ENCODE measurements at places on chromosomes 4 and X. TPM values are rescaled to one million over a fixed set of nuclear protein-coding genes. Genes with fewer than 3 reads are reported as not detected.

DNA sequence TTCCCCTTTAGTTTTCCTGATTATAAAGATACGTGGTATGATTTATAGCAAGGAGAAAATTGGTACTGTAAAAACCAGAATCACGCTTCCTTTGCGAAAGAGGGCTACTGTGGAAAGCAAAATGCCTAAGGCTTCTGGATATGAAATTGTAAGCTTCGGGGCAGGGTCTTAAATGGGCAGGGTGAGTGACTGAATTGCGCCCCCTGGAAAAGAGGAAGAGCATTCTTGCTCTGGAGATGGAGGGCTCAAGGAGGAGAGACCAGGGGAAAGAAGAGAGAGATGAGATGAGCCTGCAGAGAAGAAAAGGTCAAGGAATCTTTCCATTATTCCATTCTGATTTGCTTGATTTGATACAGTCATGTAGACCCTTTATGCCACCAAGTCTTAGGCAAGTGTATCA lies 13.1 kb upstream of the ETNPPL start:
- no peak for DNase-seq

DNA sequence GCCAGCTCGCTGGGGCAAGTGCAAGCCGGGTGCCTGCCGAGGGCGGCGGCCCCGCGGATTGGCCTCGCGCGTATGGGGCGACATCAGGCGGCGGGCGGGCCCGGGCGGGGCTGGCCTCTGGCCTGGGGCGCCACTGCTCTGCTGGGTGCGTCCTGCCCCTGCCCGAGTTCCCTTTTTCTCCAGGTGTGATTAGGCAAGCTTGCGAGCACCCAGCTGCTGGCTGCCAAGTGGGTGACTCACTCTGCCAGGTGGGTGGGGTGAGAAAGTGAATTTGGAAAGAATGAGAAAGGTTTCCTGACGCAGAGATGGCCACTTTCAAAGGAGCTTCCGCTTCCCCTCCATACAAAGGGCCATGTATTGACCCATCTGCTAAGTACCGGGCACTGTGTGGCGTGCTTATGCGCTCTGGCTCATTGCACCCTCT lies 32.5 kb downstream of the FGFBP1 start:
- DNase-seq = no peak

DNA sequence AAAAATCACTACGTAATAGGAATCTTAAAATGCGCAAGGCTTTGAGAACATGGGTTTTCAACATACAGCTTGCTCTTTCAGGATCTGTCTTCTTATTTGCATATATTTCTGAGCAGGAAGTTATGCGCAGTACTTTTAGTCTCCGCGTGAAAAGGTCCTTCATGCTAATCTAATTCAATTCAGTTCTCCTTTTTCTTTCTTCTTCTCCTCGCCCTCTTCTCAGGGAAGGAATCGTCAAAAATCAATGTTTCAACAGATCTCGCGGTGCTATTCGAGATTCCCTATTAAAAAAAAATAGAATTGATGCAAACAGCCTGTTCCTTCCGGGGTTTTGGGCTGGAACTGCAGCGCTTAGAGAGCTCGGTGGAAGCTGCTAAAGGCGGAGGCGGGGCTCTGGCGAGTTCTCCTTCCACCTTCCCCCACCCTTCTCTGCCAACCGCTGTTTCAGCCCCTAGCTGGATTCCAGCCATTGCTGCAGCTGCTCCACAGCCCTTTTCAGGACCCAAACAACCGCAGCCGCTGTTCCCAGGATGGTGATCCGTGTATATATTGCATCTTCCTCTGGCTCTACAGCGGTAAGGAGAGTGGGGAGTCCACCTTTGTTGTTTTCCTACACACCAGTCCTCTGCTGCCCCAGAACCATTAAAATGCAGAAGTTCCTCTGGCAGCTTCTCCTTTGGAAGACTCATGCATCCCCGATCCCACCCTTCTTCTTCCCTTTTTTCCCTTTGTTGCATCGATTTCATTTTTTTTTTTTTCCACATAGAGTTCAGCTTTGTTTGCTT lies at the start of the genes HMGN5 and SH3BGRL:
Gene HMGN5 (minus strand): TSS at position 243 of the 785 bp plus-strand sequence. CDS start 80,364 bp downstream, outside the sequence.
Gene SH3BGRL (plus strand): TSS at position 432 of the 785 bp plus-strand sequence. CDS start 99 bp downstream, at position 531.
- DNase-seq = peak; percentile 80

DNA sequence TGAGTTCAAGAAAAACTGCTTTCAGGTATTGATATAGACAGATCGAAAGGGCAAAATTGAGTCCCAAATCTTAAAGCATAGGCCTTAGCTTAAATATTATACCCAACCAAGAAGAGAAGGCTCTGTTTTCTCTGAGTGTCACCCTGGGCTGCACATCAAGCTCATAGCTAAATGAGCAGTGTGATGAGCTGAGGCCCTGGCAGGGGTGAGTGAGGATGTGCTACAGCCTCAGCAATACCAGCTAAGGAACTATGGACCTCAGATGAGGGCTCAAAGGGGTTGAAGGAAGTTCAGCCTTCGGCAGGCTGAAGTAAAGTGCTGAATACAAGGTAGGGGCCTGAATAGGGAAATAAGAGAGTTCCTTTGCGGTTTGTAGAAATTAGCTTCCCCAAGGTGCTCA lies 79.3 kb downstream of the FAM114A1 start:
- DNase-seq = no peak

DNA sequence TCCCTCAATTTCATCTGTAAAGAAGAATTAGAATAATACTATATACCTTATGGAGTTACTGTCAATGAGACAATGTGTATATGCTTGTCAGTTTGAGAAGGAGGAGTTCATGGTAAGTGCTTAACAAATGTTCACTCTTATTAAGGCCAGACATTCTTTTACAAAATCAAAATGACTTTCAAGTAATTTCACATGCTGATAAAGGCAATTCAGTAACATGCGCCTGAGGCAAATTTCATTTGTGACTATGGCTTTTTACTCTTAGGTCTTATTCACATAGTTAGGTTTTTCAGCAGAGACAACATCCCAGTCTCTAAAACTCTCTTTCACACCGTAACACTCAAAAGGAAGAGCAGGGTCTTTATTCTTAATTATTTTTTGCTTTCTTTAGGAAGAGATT lies 174.4 kb downstream of the CAMK2D start:
- DNase-seq = no peak

GRCh38 chr4:65971686-65972085 lies 301.4 kb upstream of the EPHA5 start:
- no peak for DNase-seq

The ETDA gene
- not detected for total RNA-seq

Data from heart left ventricle (tissue), 16 donors.